ENCODE measurements at places on chromosomes 5 and 9.

GRCh38 chr5:5293029-5293428, 129.4 kb upstream of the ICE1 start:
- DNase-seq = no peak

DNA sequence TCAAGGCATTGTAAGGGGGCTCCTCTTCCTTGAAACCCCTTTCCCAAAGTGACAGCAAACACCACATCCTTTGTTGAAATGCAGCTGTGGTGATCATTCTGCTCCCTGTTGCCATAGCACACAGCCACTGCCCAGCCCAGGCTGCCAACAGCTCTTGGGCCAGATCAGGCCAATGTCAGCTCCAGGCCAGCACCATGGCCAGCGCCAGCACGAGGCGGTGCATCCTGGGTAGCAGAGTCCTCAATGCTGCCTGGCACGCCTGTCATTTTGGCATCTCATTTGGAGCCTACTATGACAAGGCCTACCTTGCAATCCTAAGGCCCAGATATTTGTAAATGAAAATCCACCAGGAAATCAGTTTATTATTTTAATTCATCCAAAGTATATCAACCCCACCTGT, 390.6 kb downstream of the DNAH5 start:
- DNase-seq = no peak

DNA sequence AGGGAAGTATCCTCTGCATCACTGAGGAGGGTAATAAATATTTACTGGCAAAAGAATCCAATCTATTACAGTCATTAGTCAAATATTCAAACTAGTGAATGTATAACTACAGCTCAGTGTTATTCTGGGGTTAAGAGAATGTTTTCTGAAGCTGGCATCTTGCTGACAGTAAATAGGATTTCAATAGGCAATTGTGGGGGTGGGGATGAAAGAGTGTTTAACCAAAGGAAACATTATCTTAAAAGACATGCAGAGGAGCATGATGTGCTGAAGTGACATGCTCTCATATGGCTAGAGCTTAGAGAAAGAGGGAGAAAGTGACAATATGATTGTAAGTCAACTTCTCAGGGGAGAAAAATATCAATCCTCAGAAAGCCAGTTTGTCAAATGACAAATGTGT, 618.4 kb upstream of the RIOK2 start:
- DNase-seq = no peak

DNA sequence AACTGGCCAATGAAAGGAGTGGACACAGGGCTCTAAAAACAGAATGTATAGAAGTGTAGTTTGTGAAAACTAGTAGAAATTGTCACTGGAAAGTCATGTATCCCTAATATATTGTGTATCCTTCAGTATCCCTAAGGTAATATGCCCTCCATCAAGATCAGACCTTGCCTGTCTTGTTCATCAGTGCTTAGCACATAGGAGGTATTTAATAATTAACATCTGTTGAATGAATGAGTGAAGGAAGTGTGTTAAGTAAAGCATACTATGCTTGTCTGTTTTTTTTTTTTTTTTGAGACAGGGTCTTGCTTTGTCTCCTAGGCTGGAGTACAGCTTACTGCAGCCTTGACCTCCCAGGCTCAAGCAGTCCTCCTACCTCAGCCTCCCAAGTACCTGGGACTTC, 15.8 kb downstream of the GAPVD1 start:
- no peak for DNase-seq

- DNase-seq = peak; percentile 62
Measured at GRCh38 chr5:66987949-66988838, 208.4 kb downstream of the CD180 start.

DNA sequence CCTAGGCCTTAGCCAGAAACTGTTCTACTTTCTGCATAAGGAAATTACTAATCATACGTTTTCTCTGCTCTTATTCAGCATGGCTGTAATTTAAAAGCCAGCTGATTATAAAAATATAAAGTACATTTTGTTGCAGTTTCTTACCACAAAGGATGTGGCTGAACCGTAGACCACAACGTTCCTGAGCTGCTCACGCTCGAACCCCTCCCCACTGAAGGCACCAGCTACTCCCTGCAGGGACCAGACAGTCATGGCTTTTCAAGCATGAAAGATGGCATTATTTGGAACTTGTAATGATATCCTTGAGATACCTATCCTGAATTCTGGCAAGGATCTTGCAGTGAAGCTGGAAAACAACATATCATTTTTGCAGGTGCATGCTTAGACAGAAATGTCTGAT, 91.8 kb upstream of the DMRT1 start:
- DNase-seq = no peak

GRCh38 chr5:145739843-145740242, 95.3 kb downstream of the PRELID2 start:
- DNase-seq = no peak

GRCh38 chr5:1512541-1513291, 11.0 kb downstream of the LPCAT1 start:
- DNase-seq = no peak

GRCh38 chr9:76662476-76663281, 101.6 kb upstream of the PCA3 start:
- peak; percentile 92 for DNase-seq

- DNase-seq = no peak
Measured at GRCh38 chr5:53956196-53956595, 354.2 kb downstream of the ARL15 start.

GRCh38 chr5:107470295-107470582, 200.5 kb downstream of the EFNA5 start:
- DNase-seq = no peak

DNA sequence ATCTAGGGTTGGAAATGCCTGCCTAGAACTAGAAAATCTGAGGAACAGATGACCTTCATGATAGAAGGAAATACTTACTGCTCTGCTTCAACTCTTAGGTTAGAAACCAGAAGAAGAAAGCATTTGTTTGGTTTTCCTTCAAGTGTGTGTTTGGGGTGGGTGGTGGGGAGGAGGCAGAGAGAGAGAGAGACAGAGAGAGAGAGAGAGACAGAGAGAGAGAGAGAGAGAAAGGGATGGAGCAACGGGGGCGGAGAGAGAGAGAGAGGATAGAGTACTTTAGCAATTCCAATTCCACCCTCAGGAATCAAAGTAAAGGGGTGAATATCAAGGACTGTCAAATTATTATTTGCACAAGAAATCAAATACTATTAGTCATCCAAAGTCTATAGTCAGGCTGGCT, 29.2 kb upstream of the GCNT4 start:
- no peak for DNase-seq

Measured in NCI-H2029 treated with DMSO at 0.1 percent for 48 hours (cell line).